Forelimb muscle (tissue), 1 donor: ENCODE measurements at places on chromosomes 7 and 10.

DNA sequence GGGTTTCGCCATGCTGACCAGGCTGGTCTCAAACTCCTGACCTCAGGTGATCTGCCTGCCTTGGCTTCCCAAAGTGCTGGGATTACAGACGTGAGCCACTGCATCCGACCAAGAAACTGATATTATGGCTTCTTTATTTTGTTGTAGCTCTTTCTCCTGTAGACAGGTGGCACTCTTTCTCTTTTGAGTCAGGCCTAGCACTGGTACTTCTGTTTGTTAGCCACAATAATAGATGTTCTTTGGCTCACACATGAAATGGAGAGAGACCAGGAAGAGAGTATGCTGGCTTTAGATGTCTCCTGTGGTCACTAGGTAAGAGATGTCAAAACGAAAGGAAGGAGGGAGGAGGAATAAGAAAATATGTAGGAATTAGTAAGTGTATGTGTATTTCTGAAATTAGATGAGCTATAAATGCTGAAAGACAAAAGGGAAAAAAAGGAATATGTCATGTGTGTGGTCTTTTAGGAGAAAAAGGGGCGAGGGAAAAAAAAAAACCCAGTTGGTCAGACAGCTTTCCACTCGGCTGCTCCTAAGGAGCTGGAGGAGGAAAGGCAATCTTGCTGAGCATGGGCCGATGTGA is 78.7 kb downstream of the CLEC2L start:
- DNase-seq = no peak

DNA sequence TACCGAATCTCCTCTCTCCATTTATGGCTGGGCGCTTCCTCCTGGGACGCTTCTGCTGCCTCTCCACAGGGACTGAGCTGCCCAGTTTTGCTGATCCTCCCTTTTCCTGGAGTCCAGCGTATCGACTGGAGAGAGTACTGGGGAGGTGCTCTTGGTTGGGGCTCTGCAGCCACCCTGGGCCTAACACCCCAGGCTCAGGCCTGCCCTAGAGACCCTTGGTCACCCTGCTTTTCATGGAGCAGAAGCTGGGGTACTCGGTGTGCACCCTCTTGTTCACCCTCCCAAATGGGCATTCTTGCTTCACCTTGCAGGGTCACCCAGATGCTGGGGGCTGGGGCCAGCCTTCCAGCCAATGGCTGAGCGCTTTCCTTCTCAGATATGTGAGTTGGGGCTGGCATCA is 88.8 kb upstream of the RET start:
- no peak for DNase-seq

- DNase-seq = no peak
These were observed 76.9 kb upstream of the PDCD4 start for GRCh38 chr10:110794808-110795207.

- no peak for DNase-seq
These were observed 473.6 kb upstream of the MGMT start for GRCh38 chr10:128993443-128993842.

- DNase-seq = no peak
These were observed 25.5 kb downstream of the GTF2IRD1 start for GRCh38 chr7:74479066-74479781.

GRCh38 chr10:68362590-68362989 is 29.9 kb upstream of the PBLD start:
- DNase-seq = no peak

GRCh38 chr7:85130702-85131101 is 56.2 kb downstream of the SEMA3D start:
- no peak for DNase-seq

- DNase-seq = no peak
These were observed 117.0 kb downstream of the OAT start for GRCh38 chr10:124301736-124302135.

- DNase-seq = no peak
These were observed 3.0 kb downstream of the ZCCHC24 start for GRCh38 chr10:79442171-79443040.

DNA sequence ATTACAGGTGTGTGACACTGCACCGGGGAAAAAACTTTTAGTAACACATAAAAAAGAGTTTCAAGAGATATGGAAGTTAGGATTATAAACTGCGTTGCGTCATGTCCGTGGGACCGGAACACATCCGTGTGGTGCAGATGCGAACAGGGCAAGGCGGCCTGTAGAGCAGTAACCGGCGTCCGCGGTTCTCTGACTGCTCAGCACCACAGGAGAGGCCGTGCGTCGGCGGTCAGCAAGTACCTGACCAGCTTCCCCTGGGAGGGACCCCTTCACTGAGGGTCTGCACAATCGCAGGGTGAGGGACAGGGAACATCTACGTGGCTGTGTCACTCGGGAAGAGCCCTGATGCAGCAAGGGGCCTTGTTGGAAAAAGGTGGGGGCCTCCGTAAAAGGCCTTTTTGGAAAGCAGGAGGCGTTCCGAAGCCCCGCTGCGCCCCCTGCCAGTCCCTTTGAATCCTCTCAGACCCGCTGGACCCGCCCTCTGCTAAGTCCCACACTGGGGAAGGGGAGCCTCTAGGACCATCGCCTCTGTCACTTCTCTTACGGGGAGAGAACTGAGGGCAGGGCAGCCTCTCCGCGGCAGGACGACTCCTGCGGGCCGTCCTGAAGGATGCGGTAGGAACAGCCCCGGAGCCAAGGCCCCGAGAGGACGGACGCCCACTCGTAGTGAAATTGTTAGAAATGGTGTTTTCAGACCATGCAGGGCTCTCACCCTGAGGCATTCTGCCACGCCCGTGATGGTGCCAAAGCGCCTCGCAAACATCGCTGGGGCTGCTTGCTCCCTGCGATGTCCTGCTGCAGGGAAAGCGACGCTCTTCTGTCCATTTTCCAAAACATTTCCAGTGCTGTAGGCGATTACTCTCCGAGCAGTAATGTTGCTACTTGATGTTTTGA is 771.6 kb upstream of the COBL start:
- no peak for DNase-seq

DNA sequence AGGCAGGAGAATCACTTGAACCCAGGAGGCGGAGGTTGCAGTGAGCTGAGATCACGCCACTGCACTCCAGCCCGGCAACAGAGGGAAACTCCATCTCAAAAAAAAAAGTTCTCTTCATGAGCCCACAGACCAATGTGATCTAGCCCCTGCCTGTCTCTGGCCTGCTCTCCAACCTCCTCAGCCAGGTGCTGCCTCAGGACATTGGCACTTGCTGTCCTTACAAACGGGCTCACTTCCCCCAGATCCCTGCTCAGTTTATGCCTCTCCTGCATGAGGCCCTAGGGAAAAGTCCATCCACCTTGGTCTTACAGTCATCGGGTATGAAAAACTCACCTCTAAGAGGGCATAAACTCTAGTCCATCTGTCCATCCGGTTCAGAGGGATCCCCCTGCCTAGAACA is 32.5 kb downstream of the TNS3 start:
- no peak for DNase-seq

DNA sequence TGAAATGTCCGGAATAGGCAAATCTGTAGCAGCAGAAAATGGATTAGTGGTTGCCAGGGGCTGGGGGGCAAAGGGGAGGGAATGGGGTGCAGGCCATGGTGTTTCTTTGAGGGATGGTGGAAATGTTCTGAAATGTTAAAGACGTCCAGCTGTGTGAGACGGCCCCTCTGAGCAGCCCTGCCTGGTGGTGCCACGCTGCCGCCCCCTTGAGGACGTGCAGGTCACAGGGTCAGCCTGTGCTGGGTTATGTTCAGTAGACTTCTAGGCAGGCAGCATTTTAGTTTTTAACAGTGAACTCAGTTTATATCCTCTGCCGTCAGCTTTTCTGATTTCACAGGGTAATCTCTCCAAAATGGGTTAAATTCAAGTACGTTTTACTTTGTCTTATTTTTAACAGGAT is 9.4 kb downstream of the NUB1 start:
- no peak for DNase-seq

DNA sequence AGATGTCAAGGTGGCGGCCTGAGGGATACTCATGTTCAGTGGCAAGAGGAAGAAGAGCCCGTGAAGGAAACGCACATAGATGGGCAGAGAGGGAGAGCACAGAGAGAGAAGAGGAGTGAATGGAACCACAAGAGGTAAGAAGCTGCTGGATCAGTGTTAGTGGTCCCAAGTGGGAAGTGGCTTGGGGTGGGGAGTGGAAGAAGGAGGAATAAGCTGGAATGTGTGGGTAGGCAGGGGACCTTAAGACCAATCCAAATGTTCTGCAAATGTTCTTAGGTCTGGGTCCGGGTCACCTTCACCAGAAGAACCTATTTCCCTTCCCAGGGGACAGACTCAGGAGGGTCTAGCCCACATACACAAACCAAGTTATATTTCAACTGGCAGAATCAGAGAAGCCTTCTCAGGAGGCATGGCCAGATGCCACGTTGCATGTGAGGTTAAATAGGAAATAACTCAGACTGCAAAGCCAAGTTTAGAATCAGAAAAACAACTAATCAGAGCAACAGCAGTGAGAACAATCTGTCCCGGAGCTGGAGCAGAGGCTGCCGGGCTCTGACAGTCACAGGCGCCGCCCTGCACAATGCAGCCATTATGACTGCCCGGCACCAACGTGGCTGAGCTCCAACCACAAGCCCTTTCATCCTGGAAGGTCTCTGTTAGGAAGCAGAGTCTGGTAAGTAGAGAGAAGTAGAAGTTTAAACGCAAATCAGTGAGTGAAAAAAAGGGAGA is 78.6 kb upstream of the ARMC3 start:
- no peak for DNase-seq
